ENCODE measurements at places on chromosomes 5 and 9.

DNA sequence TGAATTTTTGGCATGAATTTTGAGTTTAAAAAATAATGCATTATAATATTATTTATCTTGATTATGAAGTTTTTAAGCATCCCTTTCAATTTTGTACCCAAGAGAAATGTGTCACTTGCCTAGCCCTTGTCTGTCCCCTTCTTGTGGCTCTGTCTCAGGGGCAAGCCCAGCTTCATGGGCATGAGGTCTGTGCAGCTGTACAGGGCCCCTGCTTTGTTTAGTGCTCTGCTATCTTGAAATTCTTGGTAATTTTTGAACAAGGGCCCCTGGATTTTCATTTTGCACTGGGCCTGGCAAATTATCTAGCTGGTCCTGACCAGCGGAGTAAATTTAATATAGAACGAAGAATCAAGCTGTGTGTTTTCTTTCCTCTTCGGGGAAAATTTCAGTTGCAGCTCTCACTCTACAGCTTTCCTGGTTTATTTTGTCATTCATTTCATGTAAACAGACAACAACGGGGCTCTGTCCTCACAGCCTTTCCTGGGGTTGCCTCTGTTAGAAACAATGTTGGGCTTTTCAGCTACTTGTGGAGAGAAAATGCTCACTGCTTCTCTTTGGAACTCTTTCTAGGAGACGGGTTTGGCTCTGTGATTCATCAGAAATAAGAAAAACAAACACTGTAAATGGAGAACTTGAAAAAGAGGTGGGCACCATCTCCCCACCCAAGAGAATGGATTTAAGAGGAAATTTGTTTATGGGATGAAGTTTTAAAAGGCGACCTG lies 41.1 kb downstream of the LIX1 start:
- peak; percentile 25 for DNase-seq

DNA sequence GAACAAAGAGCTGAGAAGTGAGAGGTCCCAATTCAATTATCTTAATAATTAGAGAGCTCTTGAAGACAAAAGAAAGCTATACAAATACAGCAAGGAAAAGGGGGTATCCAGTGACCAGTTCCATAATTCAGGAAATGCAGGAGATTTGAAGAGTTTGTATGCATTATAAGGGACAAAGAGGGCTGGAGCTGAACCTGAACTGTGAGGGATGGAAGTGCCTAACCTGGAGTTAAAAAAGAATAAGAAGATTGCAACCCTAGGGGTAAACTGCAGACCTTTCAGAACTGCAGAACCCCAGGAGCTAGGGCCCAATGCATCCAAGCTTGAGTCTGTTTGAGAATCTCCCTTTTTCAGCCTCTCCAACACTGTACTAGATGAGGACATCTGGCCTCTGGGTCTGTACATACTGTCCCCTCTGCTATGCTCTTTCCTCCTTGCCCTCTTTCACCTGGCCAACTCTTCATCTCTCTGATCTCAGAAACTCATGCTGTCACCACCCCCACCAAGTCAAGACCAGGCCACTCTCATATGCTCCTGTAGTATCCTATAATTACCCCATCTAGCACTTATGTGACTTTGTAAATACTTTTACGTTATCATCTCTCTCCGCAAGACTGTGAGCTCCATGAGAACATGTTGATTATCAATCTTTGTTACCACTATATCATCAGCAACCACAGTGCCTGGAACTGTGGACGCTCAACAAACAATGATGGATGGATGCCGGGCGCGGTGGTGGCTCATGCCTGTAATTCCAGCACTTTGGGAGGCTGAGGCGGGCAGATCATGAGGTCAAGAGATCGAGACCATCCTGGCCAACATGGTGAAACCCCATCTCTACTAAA lies 6.6 kb upstream of the PRKACG start:
- no peak for DNase-seq

DNA sequence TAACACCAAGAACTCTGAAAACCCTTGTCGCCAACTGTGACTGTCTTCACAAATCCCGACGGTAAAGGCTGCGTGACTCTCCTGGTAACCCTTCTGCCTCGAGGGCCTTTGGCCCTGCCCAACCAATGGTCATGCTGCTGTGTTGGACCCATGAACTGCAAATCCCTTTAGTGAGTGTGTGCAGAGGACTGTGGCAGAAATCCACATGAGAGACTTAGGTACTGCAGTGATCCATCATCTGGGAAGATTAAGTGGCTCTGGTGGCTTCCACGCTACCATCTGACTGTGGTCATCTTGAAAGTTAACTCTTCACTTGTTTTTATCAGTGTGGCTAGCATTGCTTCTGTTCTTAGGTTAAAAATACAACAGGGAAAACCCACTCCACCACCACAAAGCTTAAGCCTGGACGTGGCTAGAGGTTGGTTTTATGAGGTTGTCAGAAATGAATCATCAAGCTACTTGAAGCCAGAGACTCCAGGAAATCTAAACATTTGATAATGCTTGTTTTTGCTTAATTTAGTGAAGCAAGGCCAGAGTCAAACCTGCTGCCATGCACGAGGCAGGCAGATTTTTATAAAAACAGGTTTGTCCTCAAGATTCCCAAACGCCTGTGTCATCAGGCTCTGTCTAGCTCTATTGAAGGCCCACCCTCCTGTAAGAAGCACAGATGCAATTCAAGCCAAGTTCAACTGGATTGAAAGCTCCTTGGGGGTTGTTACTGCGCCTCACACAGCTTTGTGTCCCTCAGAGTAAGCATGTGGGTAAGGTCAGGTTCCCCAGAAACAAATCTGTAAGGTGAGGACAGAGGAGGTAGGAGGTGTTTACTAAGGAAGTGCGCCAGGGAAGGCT lies 52.7 kb upstream of the ERCC6L2 start:
- DNase-seq, result no peak

GRCh38 chr5:157544623-157544989 lies 31.0 kb downstream of the ADAM19 start:
- DNase-seq, result no peak

DNA sequence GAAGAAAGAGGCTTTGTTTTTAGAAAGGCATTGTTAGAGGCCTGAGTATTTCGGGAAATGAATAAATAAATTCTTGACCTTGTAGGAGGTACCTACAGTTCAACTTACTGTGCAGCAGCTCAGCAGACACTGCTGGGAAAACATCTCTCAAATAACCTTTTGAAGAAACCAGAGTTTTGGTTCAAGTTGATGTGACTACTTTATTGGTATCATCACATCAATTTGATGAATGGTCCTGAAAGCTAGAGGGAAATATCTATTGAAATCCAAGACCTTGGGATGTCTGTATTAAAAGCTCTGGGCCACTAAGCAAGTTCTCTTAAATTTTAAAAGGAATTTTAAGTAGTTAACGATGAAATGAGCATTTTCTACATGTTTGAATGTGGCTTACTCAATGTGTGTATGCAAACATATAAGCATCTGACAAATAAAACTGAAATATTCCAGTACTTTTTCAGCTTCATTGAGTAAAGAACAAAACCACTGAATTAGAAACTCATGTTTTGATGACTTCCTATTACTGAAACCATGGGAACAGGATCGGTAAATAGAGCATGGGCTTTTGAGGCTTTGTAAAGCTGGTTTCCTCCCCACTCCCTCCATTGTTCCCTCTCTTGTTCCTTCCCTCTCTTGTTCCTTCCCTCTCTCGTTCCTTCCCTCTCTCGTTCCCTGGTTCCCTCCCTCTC lies 36.7 kb downstream of the SLC27A6 start:
- no peak for DNase-seq

- DNase-seq, result no peak
Measured at GRCh38 chr5:149282027-149282965, 10.6 kb downstream of the AFAP1L1 start.

- DNase-seq, result no peak
Measured at GRCh38 chr5:137693307-137693950, 42.5 kb downstream of the KLHL3 start.

- no peak for DNase-seq
Measured at GRCh38 chr9:94853887-94854286, 127.4 kb downstream of the AOPEP start.

- no peak for DNase-seq
Measured at GRCh38 chr9:81893929-81894328, 34.3 kb upstream of the SPATA31D4 start.

DNA sequence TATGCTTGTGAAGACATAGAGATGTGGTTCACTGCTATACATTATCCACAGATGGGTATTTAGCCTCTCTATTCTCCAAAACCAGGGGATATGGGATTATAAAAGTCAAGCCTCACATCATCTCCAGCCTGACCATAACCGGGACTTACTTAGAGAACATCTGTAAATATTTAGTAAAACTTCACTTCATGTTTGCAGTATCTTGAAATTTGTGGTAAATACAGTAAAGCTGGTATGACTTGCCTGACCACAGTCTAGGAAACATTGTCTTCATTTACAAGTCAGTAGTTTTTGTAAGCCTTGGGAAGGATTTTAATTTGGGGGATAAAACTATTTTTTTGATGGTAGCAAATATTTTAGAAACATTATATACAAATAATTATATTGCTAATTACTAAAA lies 64.2 kb downstream of the MAST4 start:
- no peak for DNase-seq

- DNase-seq, result no peak
Measured at GRCh38 chr5:135435467-135436330, 11.4 kb downstream of the DCANP1 start.

DNA sequence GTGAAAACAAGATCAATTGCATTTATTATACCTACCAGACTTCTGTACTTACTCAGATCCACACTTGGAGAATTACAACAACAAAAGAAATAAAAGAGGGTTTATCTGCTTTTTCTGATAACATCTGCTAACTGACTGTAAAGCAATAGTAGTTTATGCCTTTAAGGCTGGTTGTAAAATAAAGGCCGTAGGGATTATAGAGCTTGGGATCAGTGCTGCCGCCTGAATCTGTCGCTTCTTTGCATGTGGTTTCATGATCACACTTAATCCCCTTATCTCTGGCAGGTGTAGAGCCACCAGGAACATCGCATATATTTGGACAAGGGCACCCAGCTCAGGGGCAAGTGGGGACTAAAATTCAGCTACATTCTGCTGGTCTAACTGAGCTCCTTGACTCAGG lies 146.7 kb downstream of the CCDC192 start:
- no peak for DNase-seq

DNA sequence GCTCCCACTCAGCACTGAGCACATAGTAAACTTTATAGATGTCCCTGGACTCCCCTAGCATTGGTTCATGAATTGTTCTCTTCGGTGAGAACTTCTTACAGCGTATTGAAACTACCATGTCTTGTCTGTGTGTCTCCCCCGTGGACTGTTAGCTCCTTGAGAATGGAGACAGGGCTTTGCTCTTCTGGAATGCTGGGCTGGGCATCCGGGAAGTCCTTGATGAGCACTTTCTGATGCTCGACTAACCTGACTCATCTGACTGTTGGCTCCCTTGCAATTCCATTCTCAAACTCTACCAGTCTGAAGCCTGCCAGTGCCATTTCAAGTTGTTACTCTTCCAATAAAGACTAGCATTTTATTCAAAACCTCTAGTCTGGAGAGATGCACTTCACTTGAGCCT lies 15.0 kb upstream of the PFDN1 start:
- DNase-seq, result no peak

- DNase-seq, result no peak
Measured at GRCh38 chr5:149614034-149614907, 33.0 kb downstream of the ARHGEF37 start.

DNA sequence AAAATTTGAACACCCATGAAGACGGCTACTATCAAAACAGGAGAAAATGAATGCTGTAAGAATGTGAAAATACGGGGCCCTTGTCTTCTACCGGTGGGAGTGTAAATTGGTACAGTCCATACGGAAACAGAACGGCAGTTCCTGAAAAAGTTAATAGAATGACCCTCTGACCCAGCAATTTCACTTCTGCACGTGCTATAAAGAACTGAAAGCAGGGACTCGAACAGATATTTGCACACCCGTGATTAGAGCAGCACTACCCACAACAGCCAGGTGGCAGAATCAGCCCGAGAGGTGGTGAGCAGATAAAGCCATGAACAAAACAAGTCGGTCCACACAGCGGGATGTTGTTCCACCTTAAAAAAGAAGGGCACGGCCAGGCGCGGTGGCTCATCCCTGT lies 22.6 kb upstream of the SLC12A7 start:
- DNase-seq, result no peak

GRCh38 chr9:36297798-36298197 lies 39.5 kb upstream of the GNE start:
- DNase-seq, result no peak

GRCh38 chr5:159821461-159821940 lies 94.8 kb upstream of the ADRA1B start:
- no peak for DNase-seq

DNA sequence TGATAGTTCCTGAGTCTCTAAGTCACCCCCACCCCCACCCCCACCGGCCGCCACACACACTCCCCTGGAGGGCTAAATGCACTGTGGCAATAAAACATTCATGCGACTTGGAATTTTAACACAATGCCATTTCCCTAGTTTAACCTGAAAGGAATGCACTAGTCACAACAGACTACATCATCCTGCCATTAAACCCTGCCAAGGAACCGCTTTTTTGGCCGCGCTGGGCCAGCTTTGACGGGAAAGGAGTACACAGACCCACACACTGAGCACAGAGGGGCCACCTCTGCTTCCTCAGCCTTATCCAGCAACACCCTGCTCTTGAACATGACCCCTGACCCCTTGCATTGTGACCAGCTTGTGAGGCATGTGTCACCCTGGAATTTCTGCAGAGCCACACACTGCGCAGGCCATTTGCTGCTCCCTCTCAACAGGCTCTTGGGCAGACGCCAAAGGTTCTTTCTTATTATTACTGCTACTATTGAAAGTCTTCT lies 165.3 kb downstream of the BNC2 start:
- peak; percentile 4 for DNase-seq

DNA sequence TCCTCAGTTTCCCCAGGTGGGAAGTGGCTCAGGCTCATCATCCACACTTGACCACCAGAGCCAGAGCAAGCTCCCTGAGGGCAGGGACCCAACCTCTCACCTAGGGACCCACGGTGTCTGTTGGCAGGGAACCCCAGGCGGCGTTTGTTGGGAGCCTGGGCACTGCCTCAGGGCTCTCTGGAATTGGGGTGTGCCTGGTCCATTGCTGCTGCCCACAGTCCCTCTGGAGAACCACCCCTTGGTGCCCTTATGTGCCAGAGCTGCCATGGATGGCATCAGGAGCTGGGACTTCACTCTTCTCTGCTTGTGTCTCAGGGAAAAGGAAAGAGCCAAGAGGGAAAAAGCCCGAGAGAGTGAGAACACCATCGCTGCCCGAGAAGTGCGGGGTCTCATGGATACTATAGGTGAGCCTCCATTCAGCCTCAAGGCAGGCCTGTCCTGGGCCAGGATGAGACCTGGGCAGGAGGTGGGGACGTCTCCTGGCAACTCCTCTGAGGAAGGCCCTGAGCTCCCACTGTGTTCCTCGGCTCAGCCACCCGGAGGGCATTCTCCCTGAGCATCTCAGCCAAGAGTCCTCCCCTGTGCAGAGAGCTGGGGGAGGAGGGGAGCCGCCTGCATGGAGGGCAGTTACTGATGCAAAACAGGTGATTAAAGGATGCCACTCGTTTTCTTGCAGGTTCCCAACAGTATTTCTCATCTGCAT lies 4.5 kb downstream of the CCDC180 start:
- no peak for DNase-seq

DNA sequence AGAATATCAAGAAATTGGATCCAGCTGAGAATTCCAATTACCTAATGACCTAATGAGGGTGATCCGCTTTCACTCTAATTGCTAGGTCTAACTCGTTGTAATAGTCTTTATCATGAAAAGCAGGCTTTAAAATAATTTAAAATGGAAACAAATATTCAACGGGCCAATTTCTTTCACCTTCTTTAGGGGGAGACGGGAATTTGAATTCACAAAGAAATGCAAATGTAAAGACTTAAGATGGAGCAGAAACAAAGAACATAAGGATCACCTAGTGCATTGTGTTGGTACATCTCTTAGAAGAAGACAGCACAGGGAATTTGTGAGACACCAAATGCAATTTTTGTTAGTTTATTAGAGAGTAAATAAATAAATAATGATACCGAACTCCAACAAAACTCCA lies 1.5 kb upstream of the KCNN2 start:
- DNase-seq, result no peak

All from SK-N-DZ (cell line).